Activated T-helper 1 cell treated with anti-CD3 and anti-CD28 coated beads, Interleukin-12 subunit alpha, Interleukin-12 subunit beta, Interleukin-2, Interleukin-4 antibody, amounts not matched to agents 30 ng/mL and 10 ng/mL and 1 ng/mL, durations not matched to agents 14 hours and 24 hours and 36 hours (primary cell): ENCODE measurements at places on chromosomes 5 and 9. TPM values are rescaled to one million over a fixed set of nuclear protein-coding genes. Genes with fewer than 3 reads are reported as not detected.

The CYLC2 gene
- not detected in 2 replicates for total RNA-seq

The SPATA31E1 gene
- total RNA-seq = not detected in 2 replicates

The FBP1 gene
- total RNA-seq = 0.39 TPM in 1 of 2 replicates, not detected in the other

The C5orf58 gene
- total RNA-seq = not detected in 2 replicates

The CDKN2A gene
- 5.0 and 5.4 TPM in 2 replicates for total RNA-seq

The ARID3C gene
- total RNA-seq = 0.23 TPM in 1 of 2 replicates, not detected in the other

The BTNL3 gene
- not detected in 2 replicates for total RNA-seq

The CDC25C gene
- total RNA-seq = 5.3 and 5.6 TPM in 2 replicates

The NR2F1 gene
- total RNA-seq = not detected in 2 replicates

The CATSPER3 gene
- 0.41 and 0.81 TPM in 2 replicates for total RNA-seq

The PCA3 gene
- total RNA-seq = not detected in 2 replicates

The CA9 gene
- total RNA-seq = 0.44 TPM in 1 of 2 replicates, not detected in the other

The GPRIN1 gene
- total RNA-seq = 3.1 and 3.2 TPM in 2 replicates

The BAAT gene
- total RNA-seq = 0.08 TPM in 1 of 2 replicates, not detected in the other

The IL9 gene
- total RNA-seq = 0.36 and 2.0 TPM in 2 replicates

The TIFAB gene
- total RNA-seq = not detected in 2 replicates

The SMIM33 gene
- total RNA-seq = 0.29 and 0.39 TPM in 2 replicates

The GNE gene
- 21.7 and 22.7 TPM in 2 replicates for total RNA-seq

The LIX1 gene
- not detected in 2 replicates for total RNA-seq

The IL4 gene
- 56.9 and 57.1 TPM in 2 replicates for total RNA-seq

The PTGES gene
- total RNA-seq = 0.16 TPM in 1 of 2 replicates, not detected in the other

The MLANA gene
- not detected in 2 replicates for total RNA-seq

The ARSI gene
- total RNA-seq = not detected in 2 replicates

The SPAAR gene
- not detected in 2 replicates for total RNA-seq

The TSSK1B gene
- total RNA-seq = not detected in 2 replicates

The OR1Q1 gene
- total RNA-seq = not detected in 2 replicates

The LCN1 gene
- total RNA-seq = not detected in 2 replicates

The SHC3 gene
- not detected in 2 replicates for total RNA-seq

The PDLIM7 gene
- total RNA-seq = 49.2 and 49.9 TPM in 2 replicates

The MTAP gene
- total RNA-seq = 55.5 and 62.2 TPM in 2 replicates

The ARL14EPL gene
- total RNA-seq = not detected in 2 replicates

The S1PR3 gene
- 3.0 and 3.3 TPM in 2 replicates for total RNA-seq

The CARTPT gene
- total RNA-seq = not detected in 2 replicates

The DMRTA1 gene
- not detected in 2 replicates for total RNA-seq

The KIF2A gene
- total RNA-seq = 235 and 240 TPM in 2 replicates

The PCDHGB2 gene
- total RNA-seq = 0.47 and 0.93 TPM in 2 replicates

The PCDHGA12 gene
- total RNA-seq = 0.18 TPM in 1 of 2 replicates, not detected in the other

The RANBP17 gene
- total RNA-seq = not detected in 2 replicates

The FAM81B gene
- total RNA-seq = not detected in 2 replicates

The SLC27A6 gene
- not detected in 2 replicates for total RNA-seq

The GPX8 gene
- not detected in 2 replicates for total RNA-seq

The IGFBPL1 gene
- total RNA-seq = not detected in 2 replicates
